T47D (cell line): ENCODE measurements at places on chromosomes 12 and 14.

- no peak for DNase-seq
Measured at GRCh38 chr12:116880213-116880816, 926 bp downstream of the HRK start.

- DNase-seq, result no peak
Measured at GRCh38 chr12:40156021-40156764, 50.3 kb upstream of the SLC2A13 start.

DNA sequence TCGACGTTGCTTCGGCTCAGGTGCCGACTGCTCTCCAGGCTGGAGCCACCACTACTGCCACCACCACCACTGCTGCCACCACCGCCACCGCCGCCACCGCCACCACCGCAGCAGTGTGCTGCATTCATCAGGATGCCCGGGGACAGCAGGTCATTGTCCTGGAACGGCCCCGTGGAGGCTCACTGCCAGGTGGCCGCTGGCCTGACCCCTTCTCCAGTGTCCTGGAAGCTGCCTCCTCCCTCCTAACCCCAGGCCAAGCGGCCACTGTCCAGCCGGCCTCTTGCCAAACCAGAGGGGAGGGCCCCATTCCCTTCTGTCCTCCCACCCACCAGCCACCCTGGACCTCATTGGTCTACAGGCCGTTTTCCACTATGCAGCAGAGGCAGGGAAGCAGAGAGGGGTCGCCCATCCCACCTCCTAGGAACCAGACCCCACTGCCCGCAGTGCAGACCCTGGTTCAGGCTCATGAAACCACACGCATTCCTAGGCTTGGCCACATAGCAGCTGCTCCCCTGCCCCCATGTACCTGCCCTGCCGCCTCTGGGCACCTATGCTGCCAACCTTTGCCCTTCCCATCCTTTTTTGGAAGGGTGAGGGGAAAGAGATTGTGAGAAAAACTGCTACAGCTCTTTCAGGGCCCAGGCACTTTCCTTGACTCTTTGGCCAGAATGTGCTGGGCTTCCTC lies 15.2 kb downstream of the ARL6IP4 start:
- DNase-seq, result no peak

DNA sequence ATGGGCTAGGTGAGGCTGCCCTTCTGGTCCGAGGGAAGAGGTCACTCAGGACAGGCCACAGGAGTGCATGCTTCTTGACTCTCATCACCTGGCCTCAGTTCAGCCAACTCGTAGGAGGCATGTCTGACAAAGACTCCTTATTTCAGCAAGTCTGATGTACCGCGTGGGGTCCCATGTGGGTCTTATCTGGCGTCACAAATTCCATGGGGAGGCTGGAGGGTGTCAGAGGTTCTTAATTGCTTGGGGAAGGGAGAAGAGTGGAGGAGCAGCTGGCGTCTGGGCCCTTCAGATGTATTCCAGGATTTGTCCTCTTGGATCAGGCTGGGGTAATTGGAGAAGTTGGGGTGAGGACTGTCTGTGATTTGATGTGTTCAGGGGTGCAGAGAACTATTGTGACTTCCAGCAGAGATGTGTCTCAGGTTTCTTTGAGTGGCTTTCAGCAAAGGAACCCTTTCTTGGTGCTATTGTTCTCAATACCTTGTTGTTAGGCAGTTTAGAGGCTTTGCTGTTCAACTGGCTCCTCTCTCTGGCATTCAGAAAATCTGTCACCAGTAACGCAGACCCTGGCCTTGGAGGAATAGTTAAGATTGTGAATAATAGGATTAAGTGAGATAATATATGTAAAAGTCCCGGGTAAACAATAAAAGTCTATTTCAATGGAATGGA lies 60.1 kb downstream of the SUSD6 start:
- DNase-seq, result no peak

GRCh38 chr12:96402061-96402460 lies 1.8 kb upstream of the CDK17 start:
- no peak for DNase-seq

- DNase-seq, result no peak
Measured at GRCh38 chr12:1044696-1045095, 53.7 kb downstream of the ERC1 start.

DNA sequence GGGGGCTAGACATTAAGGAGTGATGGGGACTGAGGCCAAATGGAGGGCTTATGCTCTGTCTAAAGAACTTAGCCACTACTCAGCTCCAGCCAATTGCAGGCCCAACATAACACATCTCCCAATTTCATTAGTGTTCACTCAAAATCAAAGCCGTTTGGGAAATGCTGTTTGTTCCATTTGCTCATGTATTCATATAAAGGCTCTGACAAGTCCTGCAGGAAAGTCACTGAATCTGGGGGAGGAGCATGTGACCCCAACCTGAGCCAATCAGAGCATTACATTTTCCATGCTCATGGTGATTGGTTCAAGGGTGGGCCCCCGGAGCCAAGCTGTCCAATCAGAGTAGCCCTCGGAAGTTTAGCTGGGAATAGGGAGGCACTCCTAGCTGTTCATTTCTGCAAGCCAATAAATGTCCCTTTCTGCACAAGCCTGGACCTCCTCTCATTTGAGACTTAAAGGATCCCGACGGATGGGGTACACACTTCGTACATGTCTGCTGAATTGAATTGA lies 20.9 kb downstream of the SDSL start:
- no peak for DNase-seq

- DNase-seq, result no peak
Measured at GRCh38 chr12:47811072-47811396, 8.7 kb downstream of the HDAC7 start.

GRCh38 chr14:69850736-69851112 lies 28.5 kb upstream of the SMOC1 start:
- no peak for DNase-seq

DNA sequence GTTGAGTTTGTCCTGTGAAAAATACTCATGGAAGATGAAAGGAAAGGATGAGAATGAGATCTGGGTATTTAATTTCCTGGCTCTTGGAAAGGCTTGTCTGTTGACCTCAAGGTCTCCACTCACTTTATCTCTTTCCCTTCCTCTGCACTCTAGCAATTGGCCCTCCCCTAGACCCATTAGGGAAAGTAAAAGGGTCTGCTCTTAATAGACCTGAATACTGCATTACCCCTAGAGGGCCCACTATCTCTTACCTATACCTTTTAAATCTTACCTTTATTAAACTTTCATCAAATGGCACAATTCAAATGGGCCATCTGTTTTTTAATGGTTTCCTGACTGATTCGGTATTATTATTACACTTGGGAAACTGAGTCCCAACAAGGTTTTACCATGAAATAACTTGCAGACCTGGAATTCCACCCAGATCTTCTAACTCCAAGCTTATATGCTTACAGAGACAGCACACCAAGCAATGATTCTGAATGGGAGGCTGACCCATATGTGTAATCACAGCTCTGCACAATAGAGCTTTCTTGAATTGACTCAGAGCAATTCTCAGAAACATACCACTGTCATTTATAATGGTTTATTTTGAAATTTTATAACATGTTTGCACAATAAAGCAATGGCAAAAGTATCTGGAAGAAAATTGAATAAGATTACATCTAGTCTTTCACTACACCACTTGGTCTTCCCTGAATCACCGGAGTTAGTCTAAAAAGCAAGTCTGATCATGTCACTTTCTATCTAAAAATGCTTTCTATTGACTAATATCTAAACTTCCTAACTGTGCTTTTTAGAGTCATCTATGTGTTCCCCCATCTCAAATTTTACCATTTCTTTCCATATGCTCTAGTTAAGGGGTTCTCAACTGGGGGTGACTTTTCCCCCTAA lies 618.5 kb downstream of the NRXN3 start:
- DNase-seq, result no peak

DNA sequence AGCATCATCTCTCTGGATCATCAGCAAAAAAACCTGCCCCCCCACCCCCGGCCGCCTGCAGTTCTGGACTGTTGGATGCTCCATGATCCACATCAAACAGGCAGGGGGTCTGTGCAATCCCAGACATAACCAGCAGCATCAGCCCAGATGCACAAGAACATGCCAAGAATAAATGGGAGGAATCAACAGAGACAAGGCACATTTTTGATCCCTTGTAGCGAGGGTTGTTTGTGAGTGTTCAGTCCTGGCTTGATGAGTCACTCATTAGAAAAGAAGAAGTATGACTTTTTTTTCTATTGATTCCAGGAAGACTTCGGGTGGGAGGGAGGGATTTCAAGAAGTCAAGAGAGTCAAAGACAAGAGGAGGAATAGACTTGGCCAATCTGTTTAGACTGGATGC lies 244.2 kb downstream of the KSR2 start:
- no peak for DNase-seq

DNA sequence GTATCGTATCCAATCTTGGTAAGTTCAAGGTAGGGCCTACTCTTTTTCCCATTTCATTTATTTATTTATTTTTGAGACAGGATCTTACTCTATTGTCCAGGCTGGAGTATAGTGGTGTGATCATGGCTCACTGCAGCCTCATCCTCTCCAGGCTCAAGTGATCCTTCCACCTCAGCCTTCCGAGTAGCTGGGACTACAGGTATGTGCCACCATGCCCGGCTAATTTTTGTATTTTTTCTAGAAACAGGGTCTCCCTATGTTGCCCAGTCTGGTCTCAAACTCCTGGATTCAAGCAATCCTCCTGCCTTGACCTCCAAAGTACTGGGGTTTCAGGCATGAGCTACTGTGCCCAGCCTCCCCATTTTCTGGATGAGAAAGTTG lies 57.2 kb downstream of the CLMN start:
- no peak for DNase-seq

GRCh38 chr14:26209699-26210098 lies 388.1 kb downstream of the NOVA1 start:
- DNase-seq, result no peak

- DNase-seq, result no peak
Measured at GRCh38 chr12:22105542-22105941, 59.5 kb downstream of the CMAS start.

- DNase-seq, result no peak
Measured at GRCh38 chr12:113277511-113277910, 56.2 kb downstream of the TPCN1 start.

DNA sequence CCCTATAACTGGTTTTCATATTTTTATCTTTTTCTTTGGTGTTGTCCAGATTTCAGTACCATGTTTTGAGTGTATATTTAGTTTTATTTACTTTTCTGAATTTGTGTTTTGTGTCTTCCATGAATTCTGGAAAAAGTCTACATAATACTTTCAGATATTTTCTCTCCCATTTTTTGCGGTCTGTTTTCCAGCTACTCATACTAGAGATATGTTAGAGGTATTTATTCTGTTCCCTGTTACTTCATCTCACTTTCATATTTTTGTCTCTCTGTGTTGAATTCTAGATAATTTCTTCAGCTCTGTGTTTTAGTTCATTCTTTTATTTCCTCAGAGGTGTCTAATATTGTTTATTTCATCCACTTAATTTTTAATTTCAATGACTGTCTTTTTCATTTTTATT lies 74.2 kb downstream of the IFT81 start:
- no peak for DNase-seq

DNA sequence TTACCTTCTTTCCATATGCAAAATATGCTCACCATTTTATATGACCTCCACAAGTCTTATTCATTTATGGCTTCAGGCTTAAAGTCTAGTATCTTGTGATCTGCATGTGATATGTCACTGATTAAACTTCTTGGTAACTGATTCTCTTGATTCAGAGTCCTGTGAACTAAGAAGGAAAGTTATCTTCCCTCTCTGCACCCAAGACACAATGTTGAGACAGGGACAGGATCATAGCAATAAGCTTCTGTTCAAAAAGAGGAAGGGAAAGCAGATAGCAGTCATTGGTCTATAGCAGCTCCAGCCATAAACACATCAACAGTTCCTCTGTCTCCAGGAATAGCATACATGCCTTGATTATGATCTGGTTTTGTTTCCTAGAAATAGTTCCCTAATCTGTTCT lies 103.1 kb downstream of the UNC79 start:
- no peak for DNase-seq

GRCh38 chr14:104536942-104537612 lies 42.5 kb upstream of the C14orf180 start:
- peak; percentile 87 for DNase-seq

DNA sequence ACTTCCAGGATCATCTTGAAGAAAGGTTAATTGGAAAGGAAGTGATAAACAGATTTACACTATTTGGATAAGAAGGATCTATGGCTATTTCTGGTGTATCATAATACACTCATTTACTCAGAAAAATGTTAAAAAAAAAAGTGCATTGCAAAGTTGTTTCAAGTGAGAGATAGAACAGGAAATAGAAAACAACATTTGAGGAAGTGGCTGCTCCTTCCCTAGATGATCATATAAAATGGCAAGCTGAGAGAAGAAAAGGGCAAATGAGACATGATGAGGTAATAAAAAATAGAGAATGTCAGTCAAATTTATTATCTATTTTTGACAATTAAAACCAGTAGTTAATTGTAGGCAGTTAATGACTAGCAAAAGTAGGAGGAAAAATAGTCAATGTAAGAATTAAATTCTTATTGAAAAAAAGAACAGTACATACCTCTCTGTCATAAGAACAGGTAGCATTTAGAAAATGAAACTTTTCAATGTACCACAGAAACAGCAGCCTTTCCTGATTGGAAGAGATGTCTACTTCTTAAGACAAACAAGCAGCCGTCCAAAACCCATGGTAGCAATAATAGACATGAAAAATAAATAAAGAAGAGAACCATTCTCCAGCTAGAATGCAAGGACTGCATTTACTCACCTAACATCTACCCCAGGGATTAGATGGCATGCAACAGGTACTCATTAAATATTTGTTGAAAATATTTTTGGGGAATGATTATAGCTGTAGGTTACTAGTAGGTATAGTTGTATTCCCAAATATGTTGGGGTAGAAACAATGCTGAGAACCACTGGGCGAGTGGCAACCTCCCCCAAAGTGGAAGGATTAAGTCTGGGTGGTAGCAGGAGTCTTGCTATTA lies 63.9 kb upstream of the GRIP1 start:
- no peak for DNase-seq

DNA sequence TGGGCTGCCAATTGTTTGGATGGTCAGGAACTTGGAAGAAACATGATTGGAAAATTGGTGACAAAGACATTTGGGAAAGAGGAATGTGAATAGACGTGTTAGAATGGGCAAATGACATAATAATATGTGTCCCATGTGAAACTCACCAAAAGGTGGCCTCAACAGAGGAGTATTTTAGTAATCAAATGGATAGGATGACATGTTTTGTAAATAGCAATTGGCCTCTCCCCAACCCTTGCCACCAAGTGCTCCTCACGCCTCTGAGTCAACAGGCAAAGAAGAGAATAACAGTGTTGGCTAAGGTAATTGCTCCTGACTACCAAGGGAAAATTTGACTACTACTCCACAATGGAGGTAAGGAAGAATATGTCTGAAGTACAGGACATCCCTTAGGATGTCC lies 81.4 kb downstream of the ATXN7L3B start:
- DNase-seq, result no peak

DNA sequence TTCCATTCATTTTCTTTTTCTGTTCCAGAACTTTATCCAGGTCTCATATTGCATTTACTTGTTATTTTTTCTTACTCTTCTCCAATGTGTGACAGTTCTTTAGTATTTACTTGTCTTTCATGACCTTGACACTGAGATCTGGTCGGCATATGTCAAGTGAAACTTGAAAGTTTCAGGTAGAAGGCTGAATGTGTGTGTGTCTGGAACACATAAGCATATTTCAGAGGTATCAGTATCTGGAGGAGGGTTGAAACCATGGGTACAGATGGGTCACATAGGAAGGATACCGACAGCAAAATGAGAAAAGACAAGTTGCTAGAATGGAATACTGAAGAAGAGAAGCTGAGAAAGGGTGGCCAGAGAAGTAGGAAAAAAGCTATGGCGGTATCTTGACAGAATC lies 22.5 kb upstream of the PTGDR start:
- no peak for DNase-seq

- peak; percentile 77 for DNase-seq
Measured at GRCh38 chr14:35215110-35215813, 76.9 kb upstream of the PSMA6 start.
